Stimulated activated CD4-positive, alpha-beta T cell treated with anti-CD3 and anti-CD28 coated beads, Interleukin-1b, Interleukin-23, amount 100 ng/mL, for 1 hour (primary cell): ENCODE measurements at places on chromosomes 6 and 20.

DNA sequence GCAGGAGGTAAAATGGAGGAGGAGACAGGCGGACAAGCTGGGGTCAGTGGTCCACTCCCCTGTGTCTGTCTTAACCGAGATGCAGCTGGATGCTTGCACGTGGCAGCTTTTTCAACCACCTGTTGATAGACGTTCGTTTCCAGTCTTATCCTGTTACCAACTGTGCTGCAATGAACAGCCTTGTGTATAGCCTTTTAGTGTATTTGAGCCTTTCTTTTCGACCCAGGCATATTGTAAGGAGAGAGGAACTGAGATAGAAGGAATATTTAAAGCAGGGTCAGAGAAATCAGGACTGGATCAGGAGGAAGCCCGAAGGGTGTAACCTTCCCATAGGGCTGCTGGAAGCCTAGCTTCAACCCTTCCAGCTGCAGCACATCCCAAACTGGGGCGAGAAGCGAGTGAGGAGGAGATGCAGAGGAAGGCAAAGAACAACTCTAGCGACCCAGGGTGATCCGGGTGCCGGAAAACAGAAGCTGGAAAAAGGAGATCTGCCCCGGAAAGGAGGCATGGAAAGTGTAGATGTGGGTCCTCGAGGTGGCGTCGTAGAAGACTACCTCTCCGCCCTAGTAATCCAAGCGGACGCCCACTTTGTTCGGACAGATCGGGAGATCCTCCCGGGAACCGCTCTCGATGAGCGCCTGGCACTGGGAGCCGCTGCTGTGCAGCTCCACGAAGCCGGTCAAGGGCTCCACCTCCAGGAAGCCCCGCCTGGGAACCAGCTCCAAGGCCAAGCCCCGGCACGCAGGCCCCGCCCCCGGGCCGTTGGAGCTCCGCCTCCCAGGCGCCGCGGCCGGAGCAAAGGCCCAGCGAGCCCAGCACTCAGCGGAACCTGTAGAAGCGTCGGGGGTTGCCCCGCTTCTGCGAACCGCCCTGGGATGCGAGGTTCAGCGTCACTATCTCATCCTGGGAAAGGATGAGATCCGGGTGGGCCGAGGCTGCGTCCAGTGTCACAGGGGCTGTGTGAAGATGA lies 11.2 kb downstream of the TRIM31 start:
- peak; percentile 43 for DNase-seq

DNA sequence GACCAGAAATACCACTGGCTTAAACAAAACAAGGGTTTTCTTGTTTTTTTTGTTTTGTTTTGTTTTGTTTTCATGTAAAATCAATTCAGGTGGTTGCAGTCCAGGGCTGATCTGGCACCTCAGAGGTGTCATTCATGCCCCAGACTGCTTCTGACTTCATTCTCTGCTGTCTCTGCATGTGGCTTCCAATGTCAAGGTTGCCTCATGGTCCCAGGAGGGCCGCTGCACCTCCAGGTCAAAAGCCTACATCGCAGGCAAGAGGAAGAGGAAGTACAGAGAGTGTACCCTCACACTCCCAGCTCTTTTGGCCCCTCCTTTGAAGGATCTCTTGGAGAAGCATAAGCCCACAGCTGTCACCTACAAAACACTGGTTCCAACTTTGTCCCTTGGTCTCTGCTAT lies 1.4 kb upstream of the BTN3A1 start:
- DNase-seq: no peak

DNA sequence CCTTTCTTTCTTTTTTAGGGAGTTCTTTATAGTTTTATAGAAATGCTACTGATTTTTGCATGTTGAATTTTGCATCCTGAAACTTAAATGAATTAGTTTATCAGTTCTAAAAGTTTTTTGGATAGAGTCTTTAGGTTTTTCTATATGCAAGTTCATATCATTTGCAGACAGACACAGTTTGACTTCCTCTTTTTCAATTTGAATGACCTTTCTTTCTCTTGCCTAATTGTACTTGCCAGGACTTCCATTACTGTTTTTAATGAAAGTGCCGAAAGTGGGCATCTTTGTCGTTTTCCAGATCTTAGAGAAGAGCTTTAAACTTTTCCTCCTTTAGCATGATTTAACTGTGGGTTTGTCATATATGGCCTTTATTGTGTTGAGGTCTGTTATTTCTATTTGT lies 21.1 kb upstream of the EDN1 start:
- no peak for DNase-seq

- no peak for DNase-seq
Observed at GRCh38 chr20:2217857-2218539, 77.8 kb upstream of the TGM3 start.

- no peak for DNase-seq
Observed at GRCh38 chr6:45807311-45808041, 208.2 kb downstream of the CLIC5 start.

GRCh38 chr6:136244061-136244616 lies 6.0 kb downstream of the MTFR2 start:
- DNase-seq: no peak

DNA sequence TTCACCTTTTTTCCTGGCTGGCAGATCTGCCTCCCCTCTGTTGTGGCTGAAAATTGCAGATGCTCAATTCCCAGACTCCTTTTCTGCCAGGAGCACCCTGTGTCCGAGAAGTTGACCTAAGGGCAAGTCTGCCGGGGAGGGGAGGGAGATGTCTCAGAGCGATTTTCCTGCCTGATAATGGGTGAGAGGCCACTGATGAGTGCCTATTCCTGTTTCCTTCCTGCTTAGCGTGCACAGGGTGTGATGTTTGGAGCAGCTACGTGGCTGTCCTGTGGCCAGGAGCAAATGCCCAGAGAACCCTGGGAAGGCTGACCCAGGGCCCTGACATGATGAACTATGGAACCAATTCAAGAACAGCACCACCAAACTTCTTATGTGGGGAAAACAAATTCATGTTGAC lies 22.5 kb downstream of the SOX4 start:
- DNase-seq: no peak

DNA sequence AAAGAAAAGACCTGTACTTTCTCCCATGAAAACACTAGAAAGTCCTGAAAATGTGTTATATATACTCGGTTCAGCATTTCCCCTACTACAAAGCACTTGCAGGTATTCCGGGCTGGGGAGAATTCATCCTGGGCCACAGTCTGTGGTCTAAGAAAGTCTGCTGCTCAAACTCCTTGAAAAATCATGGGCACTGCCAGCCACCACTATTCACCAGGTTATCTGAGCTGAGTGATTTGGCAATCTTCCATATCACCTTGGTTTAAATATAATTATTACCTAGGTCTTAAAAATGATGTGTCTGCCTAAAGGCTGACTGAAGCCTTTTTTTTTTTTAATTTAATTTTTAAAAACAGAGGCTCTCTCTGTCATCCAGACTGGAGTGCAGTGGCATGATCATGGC lies 11.3 kb downstream of the FKBP5 start:
- no peak for DNase-seq

DNA sequence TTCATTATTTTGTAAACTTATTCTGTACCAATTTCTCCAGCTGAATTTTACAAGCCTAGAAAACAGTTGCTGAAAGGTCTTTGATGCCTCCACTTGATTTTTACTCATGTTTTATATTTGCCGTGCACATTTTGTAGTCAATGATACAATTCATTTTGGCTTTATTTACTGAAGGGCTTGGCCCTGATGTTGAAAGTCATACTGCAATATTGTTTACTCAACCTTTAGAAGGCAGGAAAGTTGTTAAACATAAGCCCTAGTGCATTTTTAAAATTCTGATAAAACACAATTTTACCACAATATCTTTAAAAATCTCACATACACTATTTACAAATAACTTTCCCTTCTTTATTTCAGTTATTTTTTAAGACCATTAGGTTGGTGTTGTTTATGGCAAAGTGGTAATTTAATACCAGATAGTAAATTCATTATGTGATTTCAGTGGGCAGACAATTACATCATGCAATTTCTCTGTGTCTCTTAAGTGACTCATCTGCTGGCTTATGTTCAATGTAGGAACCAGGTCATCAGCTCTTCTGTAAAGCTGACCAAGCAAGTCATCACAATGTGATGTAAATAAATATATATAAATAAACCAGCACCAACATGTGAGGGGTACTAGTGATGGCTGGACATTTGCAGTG lies 121.1 kb upstream of the SLC35B3 start:
- no peak for DNase-seq

DNA sequence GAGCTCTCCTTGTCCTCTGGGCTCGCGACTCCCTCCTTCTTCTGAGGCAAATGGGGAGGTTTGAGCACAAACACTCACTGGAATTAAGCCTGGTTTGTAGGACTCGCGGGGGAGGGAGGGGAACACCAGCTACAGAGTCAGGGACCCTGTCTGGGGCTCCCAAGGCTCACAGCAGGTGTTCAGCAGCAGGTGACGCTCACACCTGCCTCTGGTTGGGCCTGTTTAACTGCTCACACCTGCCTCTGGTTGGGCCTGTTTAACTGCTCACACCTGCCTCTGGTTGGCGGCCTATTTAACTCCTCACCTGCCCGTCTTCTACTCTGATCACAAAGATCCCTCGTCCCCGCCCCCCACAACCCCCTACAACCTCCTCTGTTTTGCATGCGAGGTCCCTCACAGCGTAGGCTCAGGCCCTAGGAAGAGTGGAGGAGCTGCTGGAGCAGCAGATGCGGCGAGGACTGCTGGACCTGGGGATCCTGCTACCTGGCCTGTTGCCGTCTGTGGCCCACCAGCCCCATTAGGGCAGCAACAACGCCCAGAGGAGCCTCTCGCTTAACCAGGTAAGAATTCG lies 181.9 kb downstream of the ERMARD start:
- no peak for DNase-seq

GRCh38 chr20:48556956-48557355 lies 270.8 kb downstream of the PREX1 start:
- DNase-seq: no peak

DNA sequence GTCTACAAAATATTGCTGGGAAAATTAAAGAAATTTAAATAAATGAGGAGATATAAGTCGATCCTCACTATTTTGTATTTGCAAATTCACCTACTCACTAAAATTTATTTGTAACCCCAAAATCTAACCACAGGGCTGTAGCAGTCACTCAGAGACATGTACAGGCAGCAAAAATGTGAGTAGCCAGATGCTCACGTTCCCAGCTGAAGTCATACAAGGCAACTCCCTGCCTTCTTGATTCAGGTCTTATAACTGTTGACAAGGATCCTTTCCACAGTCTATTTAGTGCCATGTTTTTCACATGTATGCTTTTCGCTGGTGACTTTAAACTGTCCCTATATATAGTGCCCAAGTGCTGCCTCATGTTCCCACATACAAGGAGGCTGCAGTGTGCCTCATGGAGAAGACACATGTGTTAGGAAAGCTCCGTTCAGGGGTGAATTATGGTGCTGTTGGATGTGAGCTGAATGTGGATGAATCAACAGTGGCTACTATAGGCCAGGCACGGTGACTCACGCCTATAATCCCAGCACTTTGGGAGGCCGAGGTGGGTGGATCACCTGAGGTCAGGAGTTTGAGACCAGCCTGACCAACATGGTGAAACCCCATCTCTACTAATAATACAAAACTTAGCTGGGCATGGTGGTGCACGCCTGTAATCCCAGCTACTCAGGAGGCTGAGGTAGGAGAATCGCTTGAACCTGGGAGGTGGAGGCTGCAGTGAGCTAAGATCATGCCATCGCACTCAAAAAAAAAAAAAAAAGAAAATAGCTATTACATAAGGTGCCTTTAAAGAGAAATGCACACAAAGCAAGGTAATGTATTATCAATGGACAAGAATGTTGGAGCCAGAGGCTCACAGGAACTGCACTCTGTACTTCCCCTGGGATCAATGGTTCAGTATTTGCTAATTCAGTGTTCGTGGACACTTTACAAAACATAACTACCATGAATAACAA lies 55.3 kb downstream of the STK35 start:
- DNase-seq: no peak

DNA sequence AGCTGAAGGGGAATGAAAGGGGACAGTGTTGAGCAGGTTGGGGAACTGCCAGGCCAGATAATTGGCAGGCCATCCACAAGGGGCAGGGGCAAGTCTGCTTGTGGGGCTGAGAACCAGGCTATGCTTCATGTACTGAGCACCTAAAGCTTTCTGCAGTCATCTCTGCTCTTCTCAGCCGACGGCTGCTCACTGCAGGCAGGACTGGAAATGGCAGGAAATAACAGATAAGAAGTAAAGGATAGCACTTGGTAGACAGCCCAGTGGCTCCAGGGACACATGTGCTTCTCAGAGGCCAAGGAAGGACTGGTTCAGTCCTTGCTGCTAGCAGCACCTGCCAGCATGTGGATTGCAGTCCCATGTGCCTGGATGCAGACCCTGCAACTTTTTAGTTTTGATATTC lies 89.8 kb downstream of the CD164 start:
- DNase-seq: no peak

DNA sequence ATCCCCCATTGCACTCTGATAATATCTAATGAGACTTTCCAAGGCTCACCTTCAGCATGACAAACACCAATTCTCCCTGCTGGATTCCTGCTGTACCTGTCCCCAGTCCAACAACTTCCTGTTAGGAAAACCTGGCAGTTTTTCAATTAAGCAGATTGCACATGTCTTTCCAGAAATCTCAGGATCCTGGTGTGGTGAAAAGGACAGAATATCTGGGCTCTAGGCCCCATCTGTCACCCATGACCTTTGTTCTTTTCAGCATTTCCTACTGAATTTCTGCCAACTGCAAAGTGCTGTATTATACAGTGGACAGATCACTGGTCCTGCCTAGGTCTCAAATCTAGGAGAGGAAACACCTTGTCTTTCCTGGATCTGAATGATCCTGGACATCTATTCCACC lies 27.7 kb upstream of the DTNBP1 start:
- no peak for DNase-seq

- no peak for DNase-seq
Observed at GRCh38 chr20:7856756-7857155, 83.5 kb downstream of the HAO1 start.

DNA sequence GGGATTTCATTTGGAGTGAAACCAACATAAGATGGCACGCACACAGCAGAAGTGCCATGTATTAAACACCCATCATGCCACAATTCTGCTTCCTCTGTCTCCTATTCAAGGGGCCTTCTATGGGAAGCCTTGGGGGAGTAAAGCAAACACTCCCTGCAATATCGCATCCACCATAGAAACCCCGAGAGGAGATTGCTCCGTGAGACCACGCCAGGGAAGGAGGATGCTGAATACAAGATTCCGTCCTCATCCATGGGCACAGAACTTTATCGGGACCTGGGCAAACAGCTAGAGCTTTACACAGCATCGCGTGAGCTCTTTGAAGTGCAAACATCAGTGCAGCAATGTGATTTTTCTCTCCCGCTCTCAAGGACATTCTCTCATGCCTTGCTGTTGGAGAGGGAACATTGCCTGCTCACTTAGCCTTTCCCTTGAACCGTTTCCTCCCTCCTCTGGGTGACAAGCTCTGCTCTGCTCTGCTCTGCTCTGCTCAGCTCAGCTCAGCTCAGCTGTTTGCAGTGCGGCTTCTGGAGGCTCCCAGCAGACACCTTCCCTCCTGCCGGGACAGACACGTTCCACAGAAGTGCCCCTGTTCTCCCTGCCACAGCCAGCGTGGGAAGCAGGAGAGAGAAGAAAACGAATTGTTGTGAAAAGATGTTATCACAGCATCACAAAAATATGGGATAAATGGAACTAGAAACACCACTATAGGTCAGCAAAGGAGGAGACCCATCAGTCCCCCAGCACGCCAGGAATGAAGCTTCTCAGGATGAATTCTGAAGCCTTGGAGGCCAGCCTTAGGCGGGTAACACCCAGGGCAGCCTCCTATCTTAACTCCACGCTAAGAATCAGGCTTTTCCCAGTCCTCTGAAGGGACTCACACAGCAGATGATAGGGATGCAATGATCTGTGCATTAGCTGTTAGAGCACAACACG lies 48.2 kb downstream of the RNASET2 start:
- DNase-seq: no peak

GRCh38 chr6:4348462-4349112 lies 213.2 kb upstream of the ECI2 start:
- DNase-seq: no peak
